ENCODE measurements at places on chromosomes 13 and 19. TPM values are rescaled to one million over a fixed set of nuclear protein-coding genes. Genes with fewer than 3 reads are reported as not detected.

- peaks cover 14% of the 10 kb centered on the region for H3K27me3 ChIP-seq
- DNase-seq: no peak
- H3K4me1 ChIP-seq: peaks cover 5% of the 10 kb centered on the region
These were observed 60.8 kb upstream of the CEACAM21 start for GRCh38 chr19:41515015-41515652.

Gene NLRP12
- total RNA-seq: not detected

GRCh38 chr19:3721131-3721886 lies 13.1 kb downstream of the TJP3 start:
- H3K4me1 ChIP-seq: peaks cover 10% of the 10 kb centered on the region
- no peak overlapping the region for H3K27ac ChIP-seq
- H3K27me3 ChIP-seq: peaks cover 4% of the 10 kb centered on the region
- H3K36me3 ChIP-seq: no peaks in the 10 kb centered on the region
- peak overlapping the region; percentile 13 for H3K4me3 ChIP-seq

DNA sequence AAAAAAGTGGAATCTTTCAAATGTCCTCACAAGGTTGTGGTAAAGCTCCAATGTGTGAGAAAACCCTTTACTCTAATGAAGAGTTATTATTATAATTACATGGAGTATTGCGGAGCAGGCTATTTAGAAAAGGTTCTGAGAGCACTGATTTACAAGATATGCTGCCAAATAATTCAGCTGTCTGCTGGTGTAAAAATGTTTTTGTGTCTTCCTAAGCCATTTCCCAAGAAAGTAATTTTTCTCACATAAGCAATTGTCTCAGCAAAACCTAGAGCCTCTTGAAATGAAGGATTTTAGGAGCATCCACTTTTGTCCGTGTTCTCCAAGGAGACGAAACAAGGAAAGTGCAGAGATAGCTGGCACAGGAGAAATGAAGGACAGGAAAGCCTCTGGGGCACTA lies 229.6 kb upstream of the STARD13 start:
- DNase-seq: no peak
- H3K27me3 ChIP-seq: no peaks in the 10 kb centered on the region
- no peak overlapping the region for H3K27ac ChIP-seq
- H3K36me3 ChIP-seq: no peaks in the 10 kb centered on the region
- no peaks in the 10 kb centered on the region for H3K4me1 ChIP-seq
- no peak overlapping the region for H3K4me3 ChIP-seq

DNA sequence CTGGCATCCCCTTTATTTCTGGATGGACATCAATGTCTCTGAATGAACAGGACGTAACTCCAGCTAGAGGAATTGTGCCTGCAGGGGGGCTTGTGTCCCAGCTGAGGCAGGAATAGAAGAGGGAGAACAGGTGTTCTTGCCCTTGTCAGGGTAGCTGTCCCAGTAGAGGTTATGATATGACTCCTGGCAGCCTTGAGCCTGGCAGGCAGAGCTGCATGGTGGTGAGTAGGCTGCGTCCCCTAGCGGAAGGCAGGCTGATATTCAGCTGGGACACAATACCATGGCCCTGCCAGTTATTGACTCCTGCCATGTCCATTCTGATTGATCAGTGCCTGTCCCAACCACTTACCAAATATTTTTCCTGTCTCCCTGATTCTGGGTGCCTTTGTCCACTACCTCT lies 197.2 kb downstream of the RAP2A start:
- H3K4me3 ChIP-seq: no peak overlapping the region
- no peak for DNase-seq
- no peaks in the 10 kb centered on the region for H3K4me1 ChIP-seq
- no peaks in the 10 kb centered on the region for H3K36me3 ChIP-seq

- H3K36me3 ChIP-seq: peaks cover 4% of the 10 kb centered on the region
- no peak for DNase-seq
- no peak overlapping the region for H3K4me3 ChIP-seq
- no peaks in the 10 kb centered on the region for H3K27me3 ChIP-seq
- no peak overlapping the region for H3K27ac ChIP-seq
These were observed 66.5 kb downstream of the DGKH start for GRCh38 chr13:42114912-42115311.

DNA sequence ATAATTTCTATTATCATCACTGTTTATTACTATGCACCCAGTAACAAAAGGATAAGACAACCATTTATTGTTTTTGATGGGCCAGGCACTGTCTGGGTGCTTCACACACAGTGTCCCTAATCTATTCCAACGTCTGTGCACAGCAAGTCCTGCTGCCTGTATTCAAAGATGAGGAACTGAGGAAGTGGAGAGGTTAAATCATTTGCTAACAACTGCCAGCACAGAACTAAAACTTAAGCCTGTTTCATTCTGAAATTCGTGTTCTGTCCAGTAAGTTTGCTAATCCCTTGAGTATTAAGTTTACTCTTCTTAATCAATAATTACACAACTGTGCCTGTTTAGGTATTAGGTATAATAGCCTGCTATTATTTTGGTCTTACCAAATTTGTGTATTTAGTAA lies 41.9 kb downstream of the TEX26 start:
- no peak overlapping the region for H3K4me3 ChIP-seq
- H3K27ac ChIP-seq: no peak overlapping the region
- H3K36me3 ChIP-seq: no peaks in the 10 kb centered on the region
- no peak for DNase-seq
- H3K27me3 ChIP-seq: peaks cover 23% of the 10 kb centered on the region

- no peaks in the 10 kb centered on the region for H3K27me3 ChIP-seq
- peaks cover 27% of the 10 kb centered on the region for H3K4me1 ChIP-seq
- no peak overlapping the region for H3K4me3 ChIP-seq
- peak; percentile 74 for DNase-seq
These were observed 15.9 kb downstream of the ZNF787 start for GRCh38 chr19:56105090-56105701.

- peaks cover 4% of the 10 kb centered on the region for H3K36me3 ChIP-seq
- no peaks in the 10 kb centered on the region for H3K27me3 ChIP-seq
- H3K4me1 ChIP-seq: peaks cover 30% of the 10 kb centered on the region
- peak; percentile 50 for DNase-seq
- peak overlapping the region; percentile 80 for H3K4me3 ChIP-seq
- H3K27ac ChIP-seq: peak overlapping the region; percentile 84
These were observed 16.0 kb upstream of the MRI1 start for GRCh38 chr19:13748169-13748828.

GRCh38 chr13:91236182-91236581 lies 111.3 kb upstream of the MIR17HG start:
- H3K4me3 ChIP-seq: no peak overlapping the region
- H3K36me3 ChIP-seq: no peaks in the 10 kb centered on the region
- no peaks in the 10 kb centered on the region for H3K4me1 ChIP-seq
- no peak overlapping the region for H3K27ac ChIP-seq

GRCh38 chr19:12766051-12766521 lies 9.3 kb downstream of the HOOK2 start:
- peaks cover 10% of the 10 kb centered on the region for H3K4me1 ChIP-seq
- peak overlapping the region; percentile 17 for H3K4me3 ChIP-seq
- no peak overlapping the region for H3K27ac ChIP-seq
- peak; percentile 94 for DNase-seq

Gene S1PR5
- total RNA-seq: 0.07 TPM

Gene BEST2
- not detected for total RNA-seq

GRCh38 chr13:75353781-75354193 lies 128.2 kb downstream of the TBC1D4 start:
- H3K27me3 ChIP-seq: no peaks in the 10 kb centered on the region
- H3K27ac ChIP-seq: no peak overlapping the region
- DNase-seq: no peak
- no peak overlapping the region for H3K4me3 ChIP-seq

DNA sequence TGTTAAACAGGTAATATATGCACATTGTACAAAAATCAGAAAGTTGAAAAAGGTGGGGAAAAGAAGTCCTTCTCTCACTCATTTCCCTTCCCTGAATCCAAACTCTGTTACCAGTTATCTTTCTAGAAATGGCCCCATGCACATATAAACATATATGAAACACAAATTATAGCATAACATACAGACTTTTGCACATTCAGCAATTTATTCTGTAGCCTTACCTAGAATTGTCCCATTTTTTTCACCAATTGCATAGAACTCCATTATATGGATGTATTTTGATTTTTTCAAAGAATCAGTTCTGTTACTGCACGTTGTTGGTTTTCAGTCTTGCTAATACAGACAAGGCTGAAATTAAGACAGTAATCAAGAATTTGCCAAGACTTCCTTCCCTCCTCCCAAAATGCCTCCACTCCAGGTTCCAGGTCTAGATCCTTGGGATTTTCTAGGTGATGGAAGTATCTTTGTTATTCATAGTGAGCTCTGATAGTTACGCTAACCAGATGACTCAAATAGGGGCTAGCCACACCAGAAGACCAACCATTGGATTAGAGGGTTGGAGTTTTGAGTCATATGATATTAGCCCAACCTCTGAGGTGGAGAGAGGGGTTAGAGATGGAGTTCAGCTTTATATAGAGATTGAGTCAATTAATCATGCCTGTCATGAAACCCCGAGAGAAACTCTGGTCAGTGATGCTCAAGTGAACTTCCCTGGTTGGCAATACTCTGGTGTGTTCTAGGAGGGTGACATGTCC lies 30.7 kb downstream of the GPR180 start:
- no peaks in the 10 kb centered on the region for H3K27me3 ChIP-seq
- H3K36me3 ChIP-seq: peaks cover 44% of the 10 kb centered on the region
- no peak for DNase-seq
- no peak overlapping the region for H3K27ac ChIP-seq
- peaks cover 8% of the 10 kb centered on the region for H3K4me1 ChIP-seq

Gene APOC1
- 2.9 TPM for total RNA-seq

Gene ZNF506
- 41.3 TPM for total RNA-seq

GRCh38 chr19:29543381-29543780 lies 17.6 kb downstream of the VSTM2B start:
- peaks cover 16% of the 10 kb centered on the region for H3K27me3 ChIP-seq
- no peak overlapping the region for H3K27ac ChIP-seq
- no peak overlapping the region for H3K4me3 ChIP-seq
- H3K36me3 ChIP-seq: no peaks in the 10 kb centered on the region
- no peaks in the 10 kb centered on the region for H3K4me1 ChIP-seq

- H3K36me3 ChIP-seq: no peaks in the 10 kb centered on the region
- no peaks in the 10 kb centered on the region for H3K27me3 ChIP-seq
- no peak for DNase-seq
- no peaks in the 10 kb centered on the region for H3K4me1 ChIP-seq
These were observed 555.4 kb downstream of the KCTD12 start for GRCh38 chr13:76330761-76331160.

DNA sequence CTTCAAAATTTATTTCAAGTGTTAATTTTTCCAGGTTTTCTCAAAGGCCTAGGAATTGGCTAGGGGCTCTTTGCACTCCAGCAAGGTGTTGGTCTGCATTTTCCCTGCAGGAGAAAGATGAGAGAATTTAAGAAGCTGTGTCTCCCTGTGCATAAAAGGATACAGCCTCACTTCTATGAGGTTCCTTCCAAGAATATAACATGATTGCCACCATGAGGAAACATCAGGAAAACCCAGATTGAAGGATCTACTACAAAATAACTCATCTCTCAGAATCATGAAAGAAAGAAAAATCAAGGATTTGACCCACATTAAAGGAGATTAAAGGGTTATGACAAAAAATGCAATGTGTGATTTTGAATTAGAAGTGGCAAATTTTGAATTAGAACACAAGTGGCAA lies 69.9 kb downstream of the RUBCNL start:
- no peaks in the 10 kb centered on the region for H3K27me3 ChIP-seq
- H3K36me3 ChIP-seq: peaks cover 30% of the 10 kb centered on the region
- H3K4me3 ChIP-seq: no peak overlapping the region
- H3K27ac ChIP-seq: no peak overlapping the region
- peaks cover 56% of the 10 kb centered on the region for H3K4me1 ChIP-seq

Gene ADPRHL1
- 0.49 TPM for total RNA-seq

DNA sequence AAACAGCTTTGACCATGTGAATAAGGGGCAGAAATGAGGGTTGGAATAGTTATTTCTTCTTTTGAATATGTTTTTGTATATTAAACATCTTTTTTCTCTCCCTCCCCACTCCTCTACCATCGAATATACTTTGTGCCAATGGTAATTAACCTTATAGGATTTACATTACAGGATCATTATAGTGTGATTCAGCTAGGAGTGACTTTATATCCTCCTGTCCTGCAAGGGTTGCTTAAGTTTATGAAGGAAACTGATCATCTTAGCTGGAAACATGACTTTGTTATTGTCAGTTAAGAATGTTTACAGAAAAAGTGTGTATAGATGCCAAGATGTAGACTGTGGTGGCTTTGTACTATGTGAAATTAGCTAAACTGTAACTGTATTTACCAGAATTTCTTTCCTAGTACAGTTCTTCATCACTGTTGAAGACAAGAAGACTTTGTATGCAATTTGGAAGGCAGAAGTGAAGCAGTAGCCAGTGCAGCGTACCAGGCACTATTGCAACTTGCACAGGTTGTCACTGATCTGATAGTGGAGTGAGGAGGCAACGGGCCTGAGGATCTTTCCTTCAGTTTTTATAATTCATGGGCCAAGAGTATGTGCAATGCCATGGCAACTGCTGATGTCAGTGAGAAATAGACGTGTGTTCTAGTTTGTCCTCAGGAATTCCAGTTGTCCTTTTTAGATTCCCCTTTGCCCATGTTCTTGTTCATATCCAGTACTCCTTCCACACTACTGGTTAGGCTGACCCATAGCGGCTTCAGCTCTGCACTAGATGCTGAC lies 8.2 kb upstream of the PAN3 start:
- H3K36me3 ChIP-seq: no peaks in the 10 kb centered on the region
- no peaks in the 10 kb centered on the region for H3K4me1 ChIP-seq
- no peak overlapping the region for H3K4me3 ChIP-seq
- no peak for DNase-seq

DNA sequence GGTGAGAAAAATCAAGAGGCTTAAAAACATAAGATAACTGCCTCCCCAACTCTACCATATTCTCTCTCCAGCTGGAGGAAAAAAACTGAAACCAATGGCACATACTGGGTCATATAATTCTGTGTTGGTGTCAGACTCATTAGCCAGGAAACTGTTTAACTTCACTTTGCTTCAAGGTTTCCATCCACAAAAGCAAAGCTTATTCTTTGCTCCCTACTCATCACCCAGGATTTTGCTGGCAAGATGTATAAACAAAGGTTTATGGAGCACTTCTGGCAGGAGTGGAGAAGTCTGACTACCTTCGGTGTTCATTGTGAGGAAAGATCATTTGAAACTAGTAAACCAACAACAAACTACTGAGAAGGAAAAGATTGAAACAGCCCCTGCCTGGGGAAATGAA lies 197.5 kb upstream of the SERP2 start:
- H3K27me3 ChIP-seq: peaks cover 2% of the 10 kb centered on the region
- H3K4me3 ChIP-seq: no peak overlapping the region
- no peak for DNase-seq
- no peaks in the 10 kb centered on the region for H3K4me1 ChIP-seq

- peak overlapping the region; percentile 97 for H3K4me3 ChIP-seq
- H3K27me3 ChIP-seq: no peaks in the 10 kb centered on the region
- peak overlapping the region; percentile 98 for H3K27ac ChIP-seq
- H3K36me3 ChIP-seq: peaks cover 38% of the 10 kb centered on the region
These were observed 919 bp downstream of the VAV1 start for GRCh38 chr19:6773323-6773931.

DNA sequence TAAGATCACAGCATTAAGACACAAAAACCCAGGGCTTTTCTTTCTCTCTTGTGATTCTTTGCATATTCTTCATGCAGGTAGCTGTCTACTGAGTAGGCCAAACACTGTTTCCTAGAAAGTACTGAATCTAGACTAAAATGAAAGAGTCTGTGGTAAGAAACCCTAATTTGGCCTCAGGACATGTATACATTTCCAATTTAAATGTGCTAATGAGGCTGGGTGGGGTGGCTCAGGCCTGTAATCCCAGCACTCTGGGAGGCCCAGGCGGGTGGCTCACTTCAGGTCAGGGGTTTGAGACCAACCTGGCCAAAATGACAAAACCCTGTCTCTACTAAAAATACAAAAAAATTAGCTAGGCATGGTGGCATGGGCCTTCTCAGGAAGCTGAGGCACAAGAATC lies 57.8 kb downstream of the MYCBP2 start:
- H3K27me3 ChIP-seq: no peaks in the 10 kb centered on the region
- peaks cover 43% of the 10 kb centered on the region for H3K36me3 ChIP-seq
- DNase-seq: no peak
- H3K4me1 ChIP-seq: no peaks in the 10 kb centered on the region
- no peak overlapping the region for H3K27ac ChIP-seq

Gene XPO4
- total RNA-seq: 22.8 TPM

Data from activated CD4-positive, alpha-beta T cell treated with anti-CD3 and anti-CD28 coated beads for 36 hours (primary cell).